Activated effector memory CD4-positive, alpha-beta T cell treated with Interleukin-2 at 50 U/mL for 16 hours (primary cell): ENCODE measurements at places on chromosomes 12 and 14.

DNA sequence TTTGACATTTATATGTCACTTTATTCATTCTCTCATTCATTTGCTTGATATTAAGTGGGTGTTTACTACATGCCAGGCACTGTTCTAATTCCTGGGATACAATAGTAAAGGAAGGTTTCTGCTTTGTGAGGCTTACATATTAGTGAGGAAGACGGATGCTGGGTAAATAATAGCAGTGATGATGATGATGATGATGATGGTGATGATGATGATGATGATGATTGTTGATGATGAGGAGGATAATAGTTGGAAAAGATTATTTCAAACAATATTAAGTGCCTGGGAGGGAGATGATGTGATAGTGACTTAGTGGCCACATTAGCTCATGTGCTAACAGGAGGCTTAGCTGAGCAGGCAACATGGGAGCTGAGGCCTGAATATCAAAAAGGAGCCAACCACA lies 19.3 kb upstream of the TMEM233 start:
- no peak for DNase-seq

GRCh38 chr12:104576980-104577580 lies 120.3 kb downstream of the CHST11 start:
- no peak for DNase-seq

- DNase-seq: no peak
Observed at GRCh38 chr14:102508410-102508773, 1.2 kb downstream of the ANKRD9 start.

DNA sequence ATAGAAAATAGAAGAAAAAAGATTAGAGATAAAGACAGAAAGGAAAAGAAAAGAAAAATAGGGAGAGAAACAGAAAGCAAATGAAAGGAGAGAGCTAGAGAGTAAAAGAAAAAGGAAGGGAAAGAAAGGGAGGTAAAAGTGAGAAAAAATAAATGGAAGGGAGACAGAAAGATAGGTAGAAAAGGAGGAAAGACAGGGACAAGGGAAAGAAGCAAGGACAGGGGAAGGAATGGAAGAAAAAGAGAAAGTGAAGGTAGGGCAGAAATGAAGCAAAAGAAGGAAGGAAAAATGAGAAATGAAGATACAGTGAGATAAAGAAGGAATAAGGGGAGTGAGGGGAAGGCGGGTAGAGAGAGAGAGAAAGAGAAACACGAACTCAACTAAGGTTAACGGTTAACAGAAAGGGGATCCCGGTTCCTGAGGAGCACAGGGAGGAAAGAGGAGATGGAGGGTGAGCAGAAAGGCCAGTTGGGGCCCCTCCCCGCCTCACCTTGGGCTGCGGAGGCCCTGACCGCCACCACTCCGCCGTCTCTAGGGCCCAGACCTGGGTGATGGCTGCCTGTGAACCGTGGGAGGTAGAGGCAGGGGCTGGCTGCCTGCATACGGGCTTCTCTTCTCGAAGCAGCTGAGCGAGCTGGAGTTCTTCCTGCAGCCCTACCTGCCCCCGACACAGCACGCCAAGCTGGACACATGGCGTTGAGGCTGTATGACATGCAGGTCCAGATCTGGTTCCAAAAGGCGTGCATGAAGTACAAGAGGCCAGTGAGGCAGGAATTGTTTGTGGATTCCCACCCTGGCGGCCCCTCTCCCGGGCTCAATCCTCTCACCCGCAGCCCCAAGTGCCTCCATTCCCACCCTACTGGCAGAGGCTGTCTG lies 59.5 kb downstream of the SMUG1 start:
- DNase-seq: no peak
